ENCODE measurements at places on chromosomes 16 and 17.

- DNase-seq: peak; percentile 43
Observed at GRCh38 chr17:4411201-4411600, 22.5 kb upstream of the SPNS3 start.

- DNase-seq: no peak
Observed at GRCh38 chr17:28738680-28739384, 5.0 kb upstream of the TRAF4 start.

DNA sequence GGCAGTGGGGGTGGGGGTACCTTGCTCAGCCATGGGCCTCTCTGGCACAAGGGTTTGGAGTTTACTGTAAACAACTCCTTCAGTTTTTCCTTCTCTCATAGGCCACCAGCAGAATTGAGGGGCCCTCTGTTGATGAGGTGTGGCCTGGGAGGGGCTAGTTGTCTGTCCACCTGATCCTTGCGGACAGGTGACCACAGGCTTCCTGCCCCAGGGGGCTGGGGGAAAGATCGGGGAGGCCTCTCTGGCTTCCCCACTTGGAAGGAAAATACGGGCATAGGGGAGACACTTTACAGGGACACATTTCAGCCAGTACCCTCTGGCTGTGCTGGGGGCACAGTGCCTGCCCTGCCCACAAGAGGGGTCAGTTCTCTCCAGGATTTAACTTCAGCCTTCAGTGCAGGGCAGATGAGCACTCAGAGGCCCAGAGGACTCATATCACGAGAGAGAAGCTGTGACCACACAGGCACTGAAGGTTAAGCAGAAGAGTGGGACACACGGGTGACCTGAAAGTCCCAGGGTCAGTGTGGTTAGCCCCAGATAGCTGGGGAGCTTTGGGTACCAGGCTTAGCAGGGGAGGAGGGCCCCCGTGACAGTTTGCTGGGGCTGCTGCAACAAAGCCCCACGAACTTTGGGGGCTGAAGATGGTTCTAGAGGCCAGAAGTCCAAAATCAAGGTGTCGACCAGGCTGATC lies 245.9 kb downstream of the SEC14L1 start:
- DNase-seq: no peak

DNA sequence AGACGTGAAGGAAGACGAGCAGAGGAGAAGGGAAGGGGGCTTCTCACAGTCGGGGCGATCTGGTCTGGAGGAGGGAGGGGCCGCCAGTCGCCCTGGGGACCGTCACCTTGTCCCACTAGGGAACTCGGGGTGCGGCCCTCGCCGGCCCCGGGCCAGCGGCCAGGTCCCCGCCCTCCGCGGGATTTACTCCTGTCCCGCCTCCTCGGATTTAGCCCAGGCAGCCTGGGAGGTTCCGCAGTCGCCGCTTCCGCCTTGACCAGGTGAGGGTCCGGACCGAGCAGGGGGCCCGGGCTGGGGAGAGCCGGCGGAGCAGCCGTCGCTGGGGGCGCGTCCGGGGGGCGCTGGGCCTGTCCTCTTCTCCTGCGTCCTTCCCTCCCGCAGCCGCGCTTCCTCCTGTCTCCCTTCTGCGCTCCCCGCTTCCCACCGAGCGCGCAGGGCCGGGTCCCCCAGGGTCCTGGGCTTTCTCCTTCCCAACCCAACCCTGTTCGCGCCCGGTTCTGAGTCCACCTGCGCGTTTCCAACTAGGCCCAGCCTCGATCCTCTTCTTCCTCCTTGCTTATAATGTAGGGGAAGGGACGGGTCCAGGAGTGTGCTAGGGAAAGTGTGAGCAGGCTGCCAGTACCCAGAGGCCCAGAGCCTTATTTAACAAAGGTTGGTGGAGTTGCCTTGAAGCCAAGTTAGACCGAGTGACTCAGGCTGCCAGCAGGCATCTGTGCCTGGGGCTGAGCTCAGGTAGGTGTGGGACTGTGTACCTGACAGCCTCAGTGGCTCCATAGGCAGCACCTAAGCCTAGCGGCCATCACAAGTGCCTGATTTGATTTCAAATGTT lies at the start of gene TNK1:
TNK1 (plus strand) TSS at position 235 of the 829 bp plus-strand sequence. CDS start 1,838 bp downstream, outside the sequence.
- DNase-seq: no peak

GRCh38 chr17:6524520-6524919 lies 31.8 kb downstream of the PITPNM3 start:
- no peak for DNase-seq
